ENCODE measurements at places on chromosomes 1 and 21.

DNA sequence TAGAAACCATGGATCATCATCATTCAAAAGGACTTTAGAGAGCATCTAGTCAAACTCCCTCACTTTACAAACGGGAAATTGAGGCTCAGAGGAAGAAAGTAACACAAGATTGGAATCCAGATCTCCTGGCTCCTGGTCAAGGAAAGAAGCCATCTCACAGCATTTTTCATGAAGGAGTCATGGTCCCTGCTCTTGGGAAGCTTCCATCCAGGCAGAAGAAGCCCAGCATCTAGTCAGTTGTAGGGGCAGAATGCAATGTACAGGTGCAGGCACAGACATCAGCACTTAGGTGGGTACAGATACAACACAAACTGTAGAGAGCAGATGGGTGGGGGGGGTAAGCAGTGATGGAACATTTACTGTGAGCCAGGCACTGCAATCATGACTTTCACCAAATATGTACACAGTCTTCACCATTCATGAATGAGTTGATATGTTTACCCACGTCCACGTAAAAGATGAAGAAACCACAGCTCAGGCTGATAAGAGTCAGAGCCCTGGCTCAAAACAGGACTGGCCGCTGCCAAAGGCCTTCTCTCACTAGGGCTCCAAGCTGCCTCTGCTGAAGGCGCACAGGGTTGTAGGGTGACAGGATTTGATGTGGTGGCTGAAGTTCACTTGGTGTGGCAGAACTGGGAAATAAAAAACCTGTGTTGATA is 44.0 kb downstream of the OPTC start:
- DNase-seq, result no peak

DNA sequence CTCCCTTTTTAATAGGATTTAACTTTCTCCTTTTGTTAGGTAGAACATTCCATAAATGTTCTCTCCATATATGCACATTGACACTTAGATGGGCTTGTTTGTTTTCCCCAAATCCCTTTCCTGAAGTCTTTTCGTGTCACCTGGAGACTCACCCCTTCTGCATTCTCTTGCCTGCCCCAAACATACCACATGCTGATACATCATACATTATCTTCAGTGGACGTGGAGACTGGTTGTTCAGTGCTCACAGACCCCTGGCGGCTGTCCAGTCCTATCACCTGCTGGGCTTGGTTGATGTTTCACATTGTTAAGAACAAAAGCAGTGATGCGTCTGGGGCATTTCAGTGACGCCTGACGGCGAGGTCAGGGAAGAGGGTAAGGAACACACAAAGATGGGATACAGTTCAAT is 22.2 kb downstream of the FMOD start:
- DNase-seq, result no peak

DNA sequence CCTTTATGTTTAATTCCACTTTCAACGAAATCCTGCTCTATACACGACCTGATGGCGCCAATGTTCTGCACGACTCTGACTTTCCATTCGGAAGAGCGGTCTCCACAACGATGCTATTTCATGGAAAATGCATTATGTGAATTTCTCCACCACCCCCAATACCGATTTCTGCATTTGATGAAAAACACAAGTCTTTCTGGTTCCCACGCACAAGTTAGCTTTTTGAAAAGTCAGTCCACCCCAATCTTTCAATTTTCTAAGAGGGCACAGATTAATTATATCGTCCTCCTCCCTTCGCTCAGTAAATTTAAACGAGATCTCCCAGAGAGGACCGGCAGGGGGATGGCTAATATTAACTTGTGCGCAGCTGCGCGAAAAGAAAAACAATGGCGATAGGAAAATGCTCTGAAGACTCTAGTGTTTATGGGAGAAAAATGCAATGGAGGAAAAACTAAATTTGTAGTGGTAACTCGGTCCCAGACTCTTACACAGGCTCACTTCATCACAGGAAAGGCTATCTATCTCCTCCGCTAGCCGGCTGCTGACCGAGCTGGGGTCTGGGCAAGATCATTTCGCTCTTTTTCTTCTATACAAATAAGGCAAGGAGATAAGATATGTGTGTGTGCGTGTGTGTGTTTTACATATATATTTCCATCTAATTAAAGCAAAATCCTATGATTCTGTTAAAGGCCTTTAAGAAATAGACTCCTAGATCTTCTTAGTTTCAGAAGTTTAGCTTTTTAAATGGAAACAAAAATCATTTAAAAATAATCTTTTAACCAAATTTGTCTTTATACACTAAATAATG is 1.2 kb upstream of the LHX8 start:
- no peak for DNase-seq

DNA sequence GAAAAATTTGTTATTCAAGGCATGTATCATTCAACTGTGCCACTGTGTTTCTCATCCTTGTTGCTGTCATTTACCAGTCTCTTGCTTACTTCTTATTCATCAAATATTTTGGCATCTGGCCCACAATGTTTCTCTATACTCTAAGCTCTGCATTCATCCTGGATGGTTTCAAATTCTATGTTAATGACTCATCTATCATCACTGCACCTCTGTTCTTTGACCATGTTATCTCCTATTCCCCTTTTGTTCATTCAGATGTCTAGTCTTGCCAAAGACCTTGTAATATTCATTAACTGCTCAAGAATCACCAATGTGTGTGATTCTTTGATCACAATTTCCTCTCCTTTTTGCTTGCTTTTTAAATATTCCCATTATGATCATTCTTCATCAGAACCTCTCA is 54.6 kb upstream of the PRKACB start:
- no peak for DNase-seq

GRCh38 chr1:246210756-246211155 is 296.3 kb downstream of the SMYD3 start:
- no peak for DNase-seq

DNA sequence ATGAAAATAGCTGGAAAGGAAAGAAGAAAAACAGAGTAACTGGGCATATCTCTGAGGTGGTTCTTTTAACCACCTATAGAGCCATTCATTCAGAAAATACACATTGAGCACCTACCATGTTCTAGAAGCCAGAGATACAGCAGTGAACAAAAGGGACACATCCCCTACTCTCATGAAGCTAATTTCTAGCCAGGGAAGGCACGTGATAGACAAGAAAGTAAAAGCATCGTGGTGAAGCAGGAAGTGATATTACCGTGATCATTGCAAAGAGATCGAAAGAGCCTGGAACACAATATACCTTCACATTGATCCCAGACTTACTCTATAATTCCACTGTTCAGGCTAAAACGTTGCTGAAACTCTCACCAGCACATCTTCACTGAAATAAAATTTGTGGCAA is 76.0 kb downstream of the TIAM1 start:
- no peak for DNase-seq

DNA sequence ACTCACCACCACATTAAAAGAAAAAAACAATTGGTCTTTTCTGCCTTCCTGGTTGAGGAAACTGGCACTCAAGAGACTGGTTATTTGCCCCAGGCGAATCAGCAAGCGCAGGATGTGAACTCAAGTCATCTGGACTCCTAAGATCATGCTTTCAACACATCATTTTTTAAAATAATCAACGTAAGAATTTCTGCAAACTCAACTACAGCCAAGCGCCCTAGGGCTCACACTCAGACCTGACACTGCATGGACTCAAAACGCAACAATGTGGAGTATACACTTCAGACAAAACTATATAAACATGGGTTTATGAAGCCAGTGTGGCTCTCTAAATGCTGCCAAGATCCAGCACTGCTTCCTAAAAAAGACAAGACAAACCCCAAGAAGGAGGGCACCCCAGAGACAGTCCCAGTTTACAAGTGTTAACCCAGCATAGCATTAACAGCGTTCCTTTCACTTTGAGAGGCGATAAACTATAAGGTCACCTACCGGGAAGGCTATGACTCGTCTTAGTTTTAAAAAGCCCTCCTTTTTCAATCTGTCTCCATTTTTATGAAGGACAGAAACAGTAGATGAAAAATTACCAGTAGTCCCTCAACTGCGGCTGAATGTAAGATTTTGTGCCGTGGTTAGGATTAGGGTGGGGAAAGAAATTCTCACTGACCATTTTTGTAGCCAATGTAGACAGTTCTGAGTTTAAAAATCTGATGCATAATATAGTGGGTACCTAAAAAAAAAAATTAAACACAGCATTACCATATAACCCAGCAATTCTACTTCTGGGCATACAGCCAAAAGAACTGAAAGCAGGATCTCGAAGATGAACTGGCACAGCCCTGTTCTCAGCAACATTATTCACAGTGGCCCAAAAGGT is 54.8 kb downstream of the SIPA1L2 start:
- DNase-seq, result no peak

GRCh38 chr1:53842347-53842746 is 4.3 kb upstream of the NDC1 start:
- DNase-seq, result no peak

GRCh38 chr1:119181218-119181617 is 40.8 kb upstream of the WARS2 start:
- no peak for DNase-seq

DNA sequence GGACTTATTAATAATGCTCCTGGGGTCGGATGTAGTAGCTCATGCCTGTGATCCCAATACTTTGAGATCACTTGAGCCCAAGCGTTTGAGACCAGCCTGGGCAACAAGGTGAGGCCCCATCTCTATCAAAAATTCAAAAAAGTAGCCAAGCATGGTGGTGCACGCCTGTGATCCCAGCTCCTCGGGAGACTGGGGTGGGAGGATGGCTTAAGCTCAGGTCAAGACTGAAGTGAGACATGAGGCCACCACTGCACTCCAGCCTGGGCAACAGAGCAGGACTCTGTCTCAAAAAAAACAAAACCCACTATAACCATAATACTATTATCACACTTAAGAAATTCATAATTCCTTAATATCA is 1.6 kb upstream of the DEGS1 start:
- DNase-seq, result no peak
